ENCODE measurements at places on chromosomes 7 and 10.

DNA sequence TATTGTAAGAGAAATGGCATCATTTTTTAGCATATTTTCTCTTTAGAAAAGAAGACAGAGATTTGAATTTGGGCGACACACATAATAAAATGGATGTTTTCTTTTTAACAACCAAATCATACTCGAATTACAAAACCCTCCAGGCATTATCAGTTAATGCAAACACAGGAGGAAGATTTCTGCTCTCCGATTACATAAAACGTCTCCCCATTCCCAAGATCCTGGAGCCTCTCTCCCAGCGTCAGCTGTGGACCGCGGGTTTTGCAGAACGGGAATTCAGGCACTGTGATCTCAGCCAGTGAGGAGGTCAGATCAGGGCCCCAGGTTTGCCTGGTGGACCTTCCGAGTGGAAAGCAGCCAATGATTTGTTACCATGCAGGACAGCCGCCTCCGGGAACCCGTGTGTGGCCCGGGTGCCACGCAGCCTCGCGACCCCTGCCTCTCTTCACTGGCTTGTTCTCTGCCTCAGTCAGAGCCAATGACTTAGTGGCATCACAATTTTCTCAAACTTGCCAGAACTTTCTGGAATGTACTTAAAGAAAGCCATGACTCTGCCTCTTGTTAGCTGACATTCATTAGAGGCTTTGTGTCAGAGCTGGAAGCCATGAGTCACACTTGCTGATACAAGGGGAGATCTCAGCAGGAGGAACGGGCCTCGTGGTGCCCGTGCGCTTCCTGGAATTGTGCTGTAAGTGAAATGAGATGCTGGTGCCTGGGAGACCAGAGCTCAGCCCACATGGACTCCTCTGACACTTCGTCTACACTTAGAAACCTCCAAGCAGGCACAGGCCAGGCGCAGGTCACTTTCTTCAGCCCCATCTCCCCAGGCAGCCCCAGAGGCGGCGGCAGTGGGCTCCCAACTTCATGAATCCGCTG lies 246.1 kb downstream of the KLF6 start:
- no peak for DNase-seq

DNA sequence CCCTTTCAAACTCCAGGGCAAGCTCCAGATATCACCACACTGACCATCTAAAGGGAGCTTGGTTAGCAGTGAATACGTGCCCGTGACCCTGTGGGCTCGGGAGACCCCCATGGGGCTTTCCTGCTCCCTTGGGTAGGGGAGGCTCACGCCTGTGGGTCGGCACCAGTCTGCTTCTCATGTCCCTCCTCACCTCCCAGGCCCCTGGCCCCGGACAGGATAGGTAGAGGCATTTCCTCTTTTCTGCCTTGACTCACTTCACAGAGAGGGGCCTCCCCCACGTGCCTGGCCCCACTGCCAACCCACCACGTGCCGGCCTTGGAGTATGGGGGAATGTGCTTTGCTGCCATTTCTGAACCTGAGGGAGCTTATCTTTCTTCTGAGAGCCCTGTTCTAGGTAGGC lies 131.3 kb upstream of the FAM20C start:
- DNase-seq = no peak

DNA sequence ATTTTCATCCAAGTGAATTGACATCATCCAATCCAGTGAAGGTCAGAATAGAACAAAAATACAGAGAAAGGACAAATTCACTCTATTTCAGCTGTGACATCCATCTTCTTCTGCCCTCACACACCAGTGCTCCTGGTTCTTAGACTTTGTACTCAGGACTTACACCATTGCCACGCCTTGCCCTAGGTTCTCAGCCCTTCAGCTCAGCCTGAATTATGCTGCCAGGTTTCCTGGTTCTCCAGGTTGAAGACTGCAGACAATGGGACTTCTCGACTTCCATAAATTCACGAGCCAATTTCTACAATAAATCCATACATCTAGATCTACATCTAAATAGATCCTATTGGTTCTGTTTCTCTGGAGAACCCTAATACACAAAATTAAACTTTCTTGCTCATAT lies 181.2 kb upstream of the KCND2 start:
- no peak for DNase-seq

GRCh38 chr7:121077165-121077630 lies 88.7 kb downstream of the CPED1 start:
- no peak for DNase-seq

GRCh38 chr7:6252748-6253147 lies 19.7 kb downstream of the CYTH3 start:
- no peak for DNase-seq

- no peak for DNase-seq
Measured at GRCh38 chr7:159153511-159153910, 8.8 kb upstream of the VIPR2 start.
